ENCODE measurements at places on chromosomes 6 and 20.

DNA sequence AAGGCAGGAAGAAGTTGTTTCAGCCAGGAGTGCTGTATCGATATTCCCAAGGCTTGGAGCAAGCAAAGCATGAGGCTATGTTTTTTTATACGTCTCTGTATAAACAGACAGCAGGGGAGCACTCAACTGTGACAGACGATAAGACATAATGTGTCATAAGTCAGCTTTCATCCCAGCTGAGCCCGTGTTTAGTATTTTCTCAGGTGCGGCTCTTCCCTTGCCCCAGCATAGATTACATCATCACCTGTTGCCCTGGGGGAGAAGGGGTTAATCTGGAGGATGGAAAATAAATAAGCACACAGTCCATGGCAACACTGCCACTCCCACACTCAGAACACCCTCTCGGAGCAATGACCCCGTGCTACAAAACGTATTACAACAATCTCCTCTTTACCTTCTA lies 22.1 kb upstream of the KCNK5 start:
- DNase-seq: no peak

GRCh38 chr6:31055441-31055840 lies 45.2 kb downstream of the MUC22 start:
- DNase-seq: no peak

DNA sequence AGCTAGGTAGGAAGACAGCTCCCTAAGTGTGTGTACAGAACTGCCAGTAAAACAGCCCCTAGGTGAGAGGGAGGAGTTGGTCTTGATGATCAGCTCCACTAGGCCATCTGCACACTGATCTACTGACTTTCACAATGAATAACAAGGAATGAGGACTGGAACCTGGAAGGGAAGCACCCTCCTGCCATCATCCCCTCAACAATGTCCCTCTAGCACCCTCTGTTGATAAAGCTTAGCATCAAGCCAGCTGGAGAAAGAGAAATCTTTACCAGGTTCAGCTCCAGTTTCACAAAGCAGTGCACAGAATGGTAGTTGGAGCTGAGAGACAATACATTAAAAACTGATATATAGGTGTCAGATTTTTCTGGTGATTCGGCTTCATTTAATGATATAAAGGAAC lies 57.2 kb upstream of the IRAK1BP1 start:
- DNase-seq: no peak

GRCh38 chr6:74735304-74735703 lies 470.5 kb downstream of the COL12A1 start:
- DNase-seq: no peak

GRCh38 chr6:79081663-79082062 lies 3.6 kb upstream of the PHIP start:
- no peak for DNase-seq

All from SIG-M5 (cell line).